Colonic mucosa (tissue), 4 donors: ENCODE measurements at places on chromosomes 4 and X.

- no peak for DNase-seq
Observed at GRCh38 chrX:7139202-7140081, 8.1 kb upstream of the STS start.

GRCh38 chr4:138426786-138427185 is 184.6 kb upstream of the SLC7A11 start:
- DNase-seq: no peak

GRCh38 chr4:174808119-174808518 is 20.9 kb downstream of the GLRA3 start:
- no peak for DNase-seq

DNA sequence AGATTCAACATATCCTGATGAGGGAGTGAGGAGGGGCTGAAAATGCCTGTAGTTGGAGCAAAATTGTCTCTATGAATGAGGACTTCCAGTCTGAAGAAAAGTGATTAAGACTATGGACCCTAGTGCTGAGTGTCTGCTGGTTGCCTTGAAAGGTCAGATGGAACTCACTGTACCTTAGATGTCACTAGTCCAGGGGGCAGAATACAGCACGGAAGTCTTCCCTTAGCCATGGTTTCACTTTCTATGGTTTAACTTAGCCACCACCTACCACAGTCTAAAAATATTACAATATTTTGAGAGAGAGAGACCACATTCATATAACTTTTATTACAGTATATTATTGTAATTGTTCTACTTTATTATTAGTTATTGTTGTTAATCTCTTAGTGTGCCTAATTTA is 223.1 kb downstream of the FMR1NB start:
- DNase-seq: no peak

GRCh38 chr4:145743641-145744040 is 63.7 kb downstream of the C4orf51 start:
- DNase-seq: no peak

GRCh38 chr4:169009286-169010124 is 550 bp downstream of the CBR4 start:
- DNase-seq: peak; percentile 71
